ENCODE measurements at places on chromosomes 11 and 22.

DNA sequence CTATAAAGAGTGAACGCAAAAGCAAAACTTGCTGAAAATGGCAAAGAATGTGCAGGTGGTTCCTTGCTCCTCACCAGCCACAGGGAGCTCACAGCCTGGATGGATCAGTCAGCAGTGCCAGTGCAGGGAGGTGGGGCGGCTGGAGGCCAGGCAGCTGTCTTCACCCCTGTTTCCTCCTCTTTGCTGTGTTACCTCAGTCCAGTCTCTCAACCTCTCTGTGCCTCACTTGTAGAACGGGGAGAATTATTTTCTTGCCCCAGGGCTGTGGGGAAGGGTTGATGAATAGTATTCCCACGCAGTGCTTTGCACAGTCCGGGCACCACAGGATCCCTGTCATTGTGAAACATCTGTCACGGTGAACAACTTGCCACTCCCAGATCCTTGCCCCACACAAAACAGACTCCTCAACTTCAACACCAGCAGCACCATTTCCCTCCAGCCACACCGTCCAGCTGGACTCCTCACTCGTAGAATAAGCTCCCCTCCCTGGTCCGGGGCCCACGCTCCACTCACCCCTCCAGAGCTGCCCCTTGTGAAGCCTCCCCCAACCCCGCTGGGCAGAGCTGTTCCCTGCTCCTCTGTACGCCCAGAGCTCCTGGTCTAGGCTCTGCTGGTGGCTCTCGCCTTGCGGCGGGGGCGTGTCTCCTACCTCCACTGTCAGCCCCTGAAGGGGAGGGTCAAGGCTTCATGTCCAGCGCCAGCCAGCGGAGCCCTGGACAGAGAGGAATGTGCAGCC is 27.7 kb downstream of the MPPED1 start:
- DNase-seq = no peak

GRCh38 chr22:30648825-30649224 is 13.2 kb downstream of the SLC35E4 start:
- no peak for DNase-seq

- peak; percentile 77 for DNase-seq
These were observed 34.2 kb upstream of the FSHB start for GRCh38 chr11:30196400-30197206.

DNA sequence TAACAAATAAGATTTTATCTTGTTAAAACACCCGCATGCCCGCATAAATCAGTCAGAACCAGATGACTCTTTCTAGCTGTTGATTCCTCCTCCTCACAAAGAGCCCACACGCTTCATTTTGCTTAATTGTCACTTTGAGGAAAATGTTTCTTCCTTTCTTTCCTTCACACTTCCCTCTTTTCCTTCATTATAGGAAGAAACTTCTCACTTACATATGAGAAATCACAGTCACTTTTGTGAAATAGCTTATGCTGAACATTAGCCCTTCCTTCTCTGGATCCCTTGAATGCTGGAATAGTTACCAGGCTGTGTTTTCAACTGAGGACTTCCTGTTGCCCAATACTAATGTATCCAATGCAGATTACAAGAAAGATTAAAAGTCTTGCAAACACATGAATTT is 5.8 kb downstream of the MS4A6E start:
- no peak for DNase-seq

DNA sequence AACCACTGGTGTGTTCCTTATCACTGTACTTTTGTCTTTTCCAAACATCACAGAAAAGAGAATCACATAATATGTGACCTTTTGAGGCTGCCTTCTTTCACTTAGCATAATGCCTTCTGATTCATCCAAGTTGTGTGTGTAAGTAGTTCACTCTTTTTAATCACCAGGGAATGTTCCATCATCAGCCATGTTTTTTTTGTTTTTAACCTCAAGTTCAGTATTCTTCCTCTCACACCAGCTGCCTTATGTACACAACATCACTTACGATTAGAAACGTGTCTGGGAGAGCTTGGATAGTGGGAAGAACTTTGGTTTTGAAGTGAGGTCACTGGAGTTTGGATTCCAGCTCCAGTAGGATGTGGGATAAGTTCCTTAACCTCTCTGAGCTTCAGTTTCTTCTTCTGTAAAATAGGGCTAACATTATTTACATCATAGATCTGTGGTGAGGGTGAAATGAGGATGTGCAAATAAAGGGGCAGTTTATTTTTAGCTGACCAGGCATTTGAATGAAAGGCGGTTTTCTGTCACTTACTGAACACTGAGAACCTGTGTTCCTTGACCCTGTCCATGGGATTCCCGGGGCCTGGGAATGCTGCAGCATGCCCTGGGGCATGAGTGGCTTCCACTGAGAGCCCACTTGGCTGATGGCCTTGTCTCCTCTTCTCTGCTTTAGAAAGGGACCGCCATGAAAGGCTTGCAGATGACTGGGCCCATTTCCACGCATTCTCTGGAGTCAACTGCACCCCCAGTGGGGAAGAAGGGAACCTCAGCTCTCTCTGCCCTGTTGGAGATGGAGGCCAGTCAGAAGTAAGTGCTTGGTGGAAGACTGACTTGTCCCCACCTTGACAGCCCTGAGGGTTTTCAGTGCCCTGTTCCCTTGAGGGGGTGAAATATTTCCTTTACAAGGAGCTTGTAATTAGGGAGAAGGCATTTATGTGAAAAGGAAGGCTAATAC is 92.6 kb downstream of the DEPDC5 start:
- peak; percentile 44 for DNase-seq

GRCh38 chr11:83520849-83521248 is 234.7 kb upstream of the CCDC90B start:
- no peak for DNase-seq

GRCh38 chr11:108871152-108871551 is 206.3 kb downstream of the DDX10 start:
- peak; percentile 78 for DNase-seq

GRCh38 chr11:4983841-4984240 is 10.8 kb upstream of the OR51L1 start:
- no peak for DNase-seq

GRCh38 chr11:79087961-79088318 is 352.9 kb downstream of the TENM4 start:
- DNase-seq = peak; percentile 30

- DNase-seq = peak; percentile 70
These were observed 18.8 kb downstream of the MYEOV start for GRCh38 chr11:69312453-69313404.

DNA sequence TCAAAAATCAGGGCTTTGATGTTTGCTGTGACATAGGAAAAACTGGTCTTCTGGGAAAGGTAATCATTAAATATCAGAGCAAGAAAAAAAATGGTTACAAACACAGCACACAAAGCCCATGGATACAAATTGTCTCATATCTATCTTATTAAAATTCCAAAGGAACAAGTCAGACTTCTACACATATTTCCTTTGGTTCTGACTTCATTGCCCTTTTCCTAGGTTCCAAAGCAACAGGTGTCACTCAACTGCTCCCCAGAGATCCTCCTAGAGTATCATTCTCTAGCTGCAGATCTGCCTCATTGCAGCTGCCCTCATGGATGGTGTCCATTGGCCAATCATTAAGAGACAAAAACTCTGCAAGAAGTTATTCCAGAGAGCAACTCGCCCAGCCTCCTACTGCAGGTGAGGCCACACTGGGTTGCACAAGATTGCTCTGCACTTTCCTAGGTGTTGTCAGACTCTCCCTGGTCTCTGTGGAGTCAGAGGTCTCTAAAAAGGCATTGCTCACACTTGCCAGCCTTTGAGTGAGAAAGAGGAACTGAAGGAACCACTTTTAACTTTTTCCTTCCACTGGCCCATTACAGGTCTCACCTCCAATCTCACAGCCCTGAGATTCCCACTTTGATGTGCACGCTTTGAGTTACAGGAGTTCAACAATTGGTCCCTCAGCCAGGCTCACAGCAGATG is 5.7 kb downstream of the DRICH1 start:
- DNase-seq = no peak

- no peak for DNase-seq
These were observed 1.6 kb upstream of the SHANK3 start for GRCh38 chr22:50670914-50671538.

GRCh38 chr22:49597428-49598039 is 230.1 kb downstream of the BRD1 start:
- DNase-seq = no peak

DNA sequence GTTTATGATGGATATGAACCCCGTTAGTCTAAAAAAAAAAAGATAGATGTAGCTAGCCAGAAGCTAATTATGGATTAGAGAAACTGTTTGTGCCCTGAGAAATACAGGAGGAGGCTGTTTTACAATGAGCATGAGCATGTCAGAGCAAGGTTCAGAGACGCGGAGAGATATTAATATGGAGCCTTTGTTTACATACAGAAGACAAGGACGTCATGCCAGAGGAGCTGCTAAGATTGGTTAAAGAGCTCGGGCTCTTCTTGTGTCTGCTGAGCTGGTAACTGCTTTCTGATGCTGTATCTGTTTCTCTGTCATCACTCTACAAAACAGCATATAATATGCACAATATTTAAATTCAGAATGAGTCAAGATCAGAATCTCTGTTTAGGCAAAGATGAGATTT is 24.9 kb upstream of the CCDC89 start:
- DNase-seq = no peak

DNA sequence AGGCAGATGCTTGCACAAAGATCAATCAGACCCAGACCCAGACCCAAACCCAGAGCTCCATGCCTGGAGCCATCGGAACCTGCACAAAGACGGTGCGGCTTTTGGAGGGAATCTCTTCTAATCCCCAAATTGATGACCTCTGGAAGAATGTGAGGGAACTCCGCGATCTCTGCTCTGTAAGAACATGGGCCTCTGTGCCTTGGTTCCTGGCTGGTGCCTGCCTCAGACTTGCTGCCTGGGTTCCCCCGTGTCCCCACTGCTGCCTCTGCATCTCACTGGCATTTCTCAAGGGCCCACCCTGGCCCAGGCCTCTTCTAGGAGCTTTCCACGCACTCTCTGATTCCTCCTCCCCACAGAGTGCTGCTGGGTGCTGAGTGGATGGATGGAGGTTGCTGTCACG is 1044.4 kb downstream of the TBC1D22A start:
- DNase-seq = no peak

DNA sequence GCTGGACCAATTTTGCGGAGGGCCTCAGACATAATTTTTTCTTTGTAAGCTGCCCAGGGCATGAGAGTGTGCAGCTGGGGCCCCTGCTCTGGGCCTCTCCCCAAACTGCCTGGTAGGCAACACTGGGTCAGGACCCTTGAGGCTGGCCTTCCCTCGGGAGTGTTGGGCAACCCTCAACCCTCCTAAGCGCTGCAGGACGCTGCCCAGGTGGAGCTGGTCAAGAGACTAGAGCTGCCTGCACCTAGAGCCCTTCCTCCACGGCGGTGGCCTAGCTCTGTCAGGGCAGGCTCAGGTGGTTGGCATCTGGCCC is 505 bp upstream of the TMEM132A start:
- no peak for DNase-seq

DNA sequence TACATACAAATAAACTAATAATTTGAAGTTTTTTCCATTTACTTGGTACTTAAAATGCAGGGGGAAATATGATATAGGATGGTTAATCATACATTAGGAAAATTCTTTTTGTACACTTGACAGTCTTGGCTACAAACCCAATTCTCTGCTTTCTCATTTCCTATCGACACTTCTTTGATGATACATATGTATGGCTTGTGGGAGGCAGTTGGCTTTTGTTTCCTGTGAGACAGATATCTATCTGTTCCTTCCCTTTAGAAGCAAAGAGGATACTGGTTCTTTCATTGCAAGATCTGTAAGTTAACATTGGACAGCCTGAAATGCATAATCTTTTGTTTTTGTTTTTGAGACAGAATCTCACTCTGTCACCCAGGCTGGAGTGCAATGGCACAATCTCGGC is 47.9 kb upstream of the ADORA2A start:
- no peak for DNase-seq

DNA sequence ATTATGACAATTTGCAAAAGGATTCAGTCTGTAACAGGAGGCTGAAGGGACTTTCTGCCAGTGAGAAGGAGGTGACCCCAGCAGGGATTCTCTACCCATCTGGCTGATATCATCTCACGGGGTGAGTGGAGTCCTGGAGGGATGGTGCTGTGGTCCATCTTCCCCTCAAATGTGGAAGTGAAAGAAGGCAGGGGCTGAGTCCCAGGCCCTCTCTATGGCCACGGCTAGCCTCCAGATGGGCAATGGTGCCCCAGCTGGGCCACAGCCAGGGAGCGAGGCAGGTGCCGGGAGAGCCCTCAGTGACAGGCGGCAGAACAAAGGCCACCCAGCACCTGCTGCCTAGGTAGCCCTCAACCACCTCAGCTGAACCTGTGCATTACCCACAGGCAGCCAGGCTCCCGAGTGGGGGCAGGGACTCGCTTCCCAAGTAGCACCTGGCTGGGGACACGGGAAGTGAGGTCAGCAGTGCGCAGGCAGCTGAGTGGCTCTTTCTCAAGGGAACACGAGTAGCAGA is 6.7 kb downstream of the NECTIN1 start:
- DNase-seq = no peak

DNA sequence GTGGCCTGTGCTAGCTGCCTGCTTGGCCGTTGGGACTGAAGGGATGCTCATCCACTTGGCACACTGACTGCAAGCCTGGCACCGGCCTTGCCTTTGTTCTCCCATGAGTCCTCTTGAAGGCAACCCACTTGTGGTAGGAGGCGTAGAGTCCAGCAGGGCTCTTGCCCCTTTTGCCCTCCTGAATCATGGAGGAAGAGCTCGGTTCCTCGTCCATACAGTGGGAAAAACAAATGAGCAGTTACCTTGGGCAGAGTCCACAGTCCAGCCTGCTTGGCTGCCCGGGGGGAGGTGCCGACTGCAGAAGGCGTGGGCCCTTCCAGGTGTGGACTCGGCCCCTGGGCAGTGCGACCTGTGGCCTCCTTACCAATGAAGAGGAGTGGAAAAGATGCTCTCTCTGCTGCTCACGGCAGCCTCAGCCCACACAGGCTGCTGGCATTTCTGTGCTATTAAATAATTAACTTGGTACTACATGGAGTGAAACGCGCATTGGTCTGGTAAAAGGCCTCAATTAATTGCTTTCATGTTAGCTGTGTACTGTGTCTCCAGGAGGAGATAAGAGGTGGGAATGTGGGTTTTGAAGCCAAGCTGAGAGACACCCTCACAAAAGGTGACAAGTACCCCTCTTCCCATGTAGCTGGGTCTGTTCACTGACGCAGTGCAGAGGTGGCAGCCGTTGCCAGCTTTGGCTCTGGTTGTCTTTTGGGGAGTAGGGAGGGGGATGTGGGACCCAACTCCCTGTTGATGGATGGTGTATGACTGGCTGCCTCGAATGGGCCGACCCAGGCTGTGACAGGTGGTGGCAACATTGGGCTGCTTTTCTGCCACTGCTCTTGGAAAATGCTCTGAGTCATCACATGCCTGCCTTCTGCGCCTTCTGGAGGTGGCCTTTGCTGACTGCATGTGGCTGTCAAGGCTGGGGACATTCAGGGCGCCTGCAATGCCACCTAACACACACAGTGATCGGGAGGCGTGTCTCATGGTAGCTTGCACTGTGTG is 26.8 kb upstream of the B3GAT1 start:
- DNase-seq = no peak

DNA sequence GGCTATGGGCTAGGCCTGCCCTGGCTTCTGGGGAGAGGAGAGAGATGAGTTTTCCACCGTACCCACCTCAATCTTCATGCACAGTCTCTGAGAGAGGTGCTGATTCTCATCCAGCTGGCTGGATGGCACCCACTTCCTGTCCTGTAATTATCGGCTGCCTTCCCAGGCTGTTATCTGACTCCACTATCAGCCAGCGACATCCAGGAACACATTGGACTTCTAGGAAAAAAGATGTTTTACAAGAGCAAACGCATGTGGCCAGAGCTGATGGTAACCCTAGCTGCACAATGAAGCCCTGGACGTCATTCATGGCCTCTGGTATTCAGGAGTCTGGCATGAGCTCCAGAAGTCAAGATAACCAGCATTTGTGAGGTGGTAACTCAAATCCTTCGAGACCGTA is 137.4 kb downstream of the EHF start:
- DNase-seq = peak; percentile 71

GRCh38 chr11:111602865-111603610 is 789 bp downstream of the SIK2 start:
- peak; percentile 45 for DNase-seq

GRCh38 chr11:81026032-81026431 is 1585.2 kb upstream of the TENM4 start:
- DNase-seq = no peak

Data from fibroblast of pulmonary artery (primary cell).